ENCODE measurements at places on chromosomes 1 and 21.
A peak's percentile ranks its signal among the peaks of the same experiment; 100 is the strongest.

DNA sequence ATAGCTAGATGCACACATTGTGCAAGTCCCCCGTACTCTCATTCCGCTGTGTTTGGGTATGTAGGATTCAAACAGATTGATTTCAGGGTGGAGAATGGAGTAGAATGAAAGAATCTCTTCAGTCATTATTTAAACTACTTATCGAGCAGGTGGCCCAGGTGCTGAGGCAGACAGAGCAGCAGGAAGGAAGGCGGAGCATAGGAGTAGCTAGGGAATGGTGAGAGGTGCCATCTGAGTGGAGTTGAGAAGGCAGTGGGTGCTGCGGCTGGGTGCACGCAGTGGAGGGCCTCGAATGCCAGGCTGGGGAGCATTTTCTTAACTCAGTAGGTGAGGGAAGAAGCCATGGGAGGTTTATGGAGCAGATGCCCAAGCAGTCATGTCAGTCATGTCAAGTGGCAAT lies 45.2 kb upstream of the CD101 start:
- no peaks in the 10 kb centered on the region for H3K27me3 ChIP-seq
- DNase-seq = no peak
- no peak overlapping the region for H3K4me3 ChIP-seq
- peak overlapping the region; percentile 30 for H3K27ac ChIP-seq

- H3K4me1 ChIP-seq = peaks cover 63% of the 10 kb centered on the region
- DNase-seq = peak; percentile 81
- H3K36me3 ChIP-seq = no peaks in the 10 kb centered on the region
- no peaks in the 10 kb centered on the region for H3K27me3 ChIP-seq
- H3K4me3 ChIP-seq = peak within 1 kb of the TSS; percentile 96
These were observed at the start of gene PFKL for GRCh38 chr21:44299458-44300261. PFKL (plus strand) TSS chr21:44300053; CDS start chr21:44300106, 53 bp downstream.

- H3K27me3 ChIP-seq = no peaks in the 10 kb centered on the region
- H3K4me3 ChIP-seq = no peak overlapping the region
- H3K27ac ChIP-seq = no peak overlapping the region
- H3K36me3 ChIP-seq = no peaks in the 10 kb centered on the region
- no peak for DNase-seq
These were observed 282.7 kb downstream of the BACH1 start for GRCh38 chr21:29581393-29581792.

- no peak overlapping the region for H3K27ac ChIP-seq
- no peak overlapping the region for H3K4me3 ChIP-seq
- no peak for DNase-seq
These were observed 16.0 kb downstream of the HAO2 start for GRCh38 chr1:119384591-119384990.

DNA sequence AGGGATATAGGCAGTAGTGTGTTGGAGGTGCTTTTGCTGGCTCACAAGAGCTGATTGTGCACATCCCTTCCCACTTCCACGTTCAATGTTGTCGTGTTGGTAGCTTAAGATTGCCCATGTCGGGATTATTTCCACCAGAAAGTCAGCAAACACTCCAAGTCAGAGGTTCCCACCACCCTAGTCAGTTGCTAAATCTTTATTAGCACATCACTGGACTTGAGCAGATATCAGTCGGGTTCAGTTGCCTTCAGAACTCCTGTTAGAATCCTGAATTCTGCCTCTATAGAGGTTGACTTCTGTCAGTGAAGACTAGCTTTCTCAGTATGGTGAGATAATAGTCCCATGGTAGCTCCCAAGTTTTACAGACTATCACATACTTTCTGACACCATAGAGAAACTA lies 10.5 kb downstream of the AGL start:
- H3K27ac ChIP-seq = peak overlapping the region; percentile 44
- peaks cover 18% of the 10 kb centered on the region for H3K4me1 ChIP-seq
- no peaks in the 10 kb centered on the region for H3K27me3 ChIP-seq
- H3K36me3 ChIP-seq = peaks cover 17% of the 10 kb centered on the region

- no peak overlapping the region for H3K27ac ChIP-seq
- H3K27me3 ChIP-seq = no peaks in the 10 kb centered on the region
- no peak overlapping the region for H3K4me3 ChIP-seq
- peaks cover 14% of the 10 kb centered on the region for H3K4me1 ChIP-seq
These were observed 4.7 kb downstream of the CFAP410 start for GRCh38 chr21:44334329-44335030.

DNA sequence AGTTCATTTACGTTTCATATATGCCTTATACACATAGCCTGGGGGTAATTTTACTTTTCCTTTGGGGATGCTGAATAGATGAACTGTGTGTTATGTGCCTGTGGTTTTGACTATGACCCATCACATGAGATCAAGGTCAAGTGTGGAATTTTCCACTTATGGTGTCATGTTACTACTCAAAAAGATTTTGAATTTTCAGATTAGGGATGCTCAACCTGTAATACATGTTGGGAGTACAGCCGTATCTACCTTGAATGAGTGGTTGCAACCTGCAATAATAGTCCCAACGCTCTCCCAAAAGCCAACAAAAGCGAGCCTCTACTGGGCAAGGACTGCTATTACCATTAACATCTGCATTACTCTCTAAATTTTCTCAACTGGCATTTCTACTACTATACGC lies 68.5 kb upstream of the SDC3 start:
- no peak for DNase-seq
- H3K4me3 ChIP-seq = no peak overlapping the region
- H3K36me3 ChIP-seq = peaks cover 59% of the 10 kb centered on the region
- H3K4me1 ChIP-seq = peaks cover 26% of the 10 kb centered on the region
